ENCODE measurements at places on chromosomes 3 and 15.

- no peak for DNase-seq
Observed at GRCh38 chr3:12972781-12973702, 100.2 kb downstream of the IQSEC1 start.

DNA sequence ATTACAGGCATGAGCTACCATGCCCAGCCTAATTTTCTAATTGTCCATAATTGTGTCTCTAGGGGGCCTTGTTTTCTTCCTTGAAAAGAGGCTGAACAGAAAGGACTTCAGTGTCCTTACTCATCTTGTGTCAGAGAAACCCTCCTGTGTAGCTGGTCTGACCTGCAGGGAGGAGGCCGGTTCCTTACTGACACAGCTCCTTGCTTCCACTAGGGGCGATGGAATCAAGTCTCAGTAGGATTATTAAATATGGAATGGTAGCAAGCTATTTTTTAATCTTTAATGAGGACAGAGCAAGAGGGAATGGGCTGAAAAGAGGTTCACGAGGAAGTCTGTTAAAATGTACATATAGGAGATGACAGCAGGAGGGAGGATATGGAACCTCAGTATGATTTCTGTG lies 8.6 kb downstream of the LPCAT4 start:
- DNase-seq: no peak

DNA sequence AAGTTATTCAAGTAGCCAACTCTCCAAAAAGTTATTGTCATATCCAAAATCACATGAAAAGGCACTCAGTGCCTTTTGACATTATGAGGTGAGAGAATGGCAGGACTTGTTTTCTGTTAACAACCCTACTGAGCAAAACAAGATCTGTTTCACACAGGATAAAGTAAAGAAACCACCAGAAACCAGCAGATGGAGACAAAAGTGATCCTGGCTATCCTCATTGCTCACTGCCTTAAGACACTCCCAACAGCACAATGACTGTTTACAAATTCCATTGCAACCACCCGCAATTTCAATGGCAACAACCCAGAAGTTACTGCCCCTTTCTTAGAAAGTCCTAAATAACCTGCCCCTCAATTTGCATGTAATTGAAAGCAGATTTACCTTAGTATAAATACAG lies 352.6 kb upstream of the NDN start:
- no peak for DNase-seq

DNA sequence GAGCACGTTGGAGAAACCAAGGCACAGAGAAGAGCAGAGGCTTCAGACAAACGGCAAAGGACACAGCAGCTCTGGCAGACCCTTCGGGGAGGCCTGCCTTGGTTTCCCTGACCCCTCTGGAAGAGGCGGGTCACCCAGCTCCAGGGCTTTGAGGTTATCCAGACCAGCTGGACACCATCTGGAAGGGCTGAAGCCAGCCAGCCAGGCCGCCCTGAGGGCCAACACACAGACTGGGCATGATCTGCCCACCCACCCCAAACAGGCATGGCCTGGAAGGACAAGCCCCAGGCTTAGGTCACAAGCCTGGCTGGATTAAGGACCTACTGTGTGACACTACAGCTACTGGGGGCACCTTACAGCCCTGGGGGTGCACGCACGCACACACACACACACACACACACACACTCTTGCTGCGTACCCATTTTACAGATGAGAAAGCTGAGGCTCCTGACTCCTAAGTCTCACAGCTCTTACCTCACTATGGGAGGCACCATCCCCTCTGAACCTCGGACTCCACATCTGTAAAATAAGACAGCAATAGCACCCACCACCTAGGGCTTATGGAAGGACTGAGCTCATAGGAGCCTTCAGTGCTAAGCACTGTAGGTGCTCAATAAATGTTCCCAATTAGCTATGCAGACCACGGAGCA lies 10.8 kb downstream of the PLXND1 start:
- DNase-seq: no peak

GRCh38 chr3:113736548-113737089 lies 9.4 kb downstream of the NAA50 start:
- no peak for DNase-seq

GRCh38 chr3:135812057-135812456 lies 153.5 kb upstream of the PPP2R3A start:
- no peak for DNase-seq

DNA sequence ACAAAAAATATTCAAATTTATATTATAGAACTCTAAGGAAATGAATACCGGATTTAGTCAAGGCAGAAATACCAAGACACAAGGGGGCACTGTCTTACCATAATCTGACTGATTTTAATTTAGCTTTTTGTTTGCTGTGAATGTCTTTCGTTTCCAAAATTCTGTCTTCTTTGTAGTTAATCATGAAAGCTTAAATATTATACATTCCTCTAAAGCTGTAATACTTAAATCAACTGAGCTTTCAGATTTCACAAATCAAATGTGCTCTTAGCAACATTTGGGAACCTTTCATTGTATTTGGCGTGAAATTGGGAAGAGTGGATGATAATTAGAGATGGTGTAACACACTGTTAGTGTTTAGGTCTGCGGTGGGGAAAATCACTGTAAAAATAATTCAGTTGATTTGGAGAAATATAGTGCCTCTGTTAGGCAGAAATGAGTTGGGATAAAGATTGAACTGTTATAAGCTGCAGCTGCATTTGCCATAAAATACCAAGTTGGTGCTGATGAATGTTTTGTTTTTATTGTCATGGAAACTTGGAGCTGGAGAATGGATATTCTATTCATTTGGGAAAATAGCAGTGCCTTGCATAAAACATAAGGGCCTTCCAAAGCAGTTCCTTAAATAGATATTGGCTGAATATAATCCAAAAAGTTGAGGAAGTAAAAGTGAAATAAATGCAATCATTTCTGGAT lies 228.2 kb downstream of the TCF12 start:
- DNase-seq: no peak

GRCh38 chr3:193783166-193783896 lies 190.3 kb downstream of the OPA1 start:
- DNase-seq: no peak

DNA sequence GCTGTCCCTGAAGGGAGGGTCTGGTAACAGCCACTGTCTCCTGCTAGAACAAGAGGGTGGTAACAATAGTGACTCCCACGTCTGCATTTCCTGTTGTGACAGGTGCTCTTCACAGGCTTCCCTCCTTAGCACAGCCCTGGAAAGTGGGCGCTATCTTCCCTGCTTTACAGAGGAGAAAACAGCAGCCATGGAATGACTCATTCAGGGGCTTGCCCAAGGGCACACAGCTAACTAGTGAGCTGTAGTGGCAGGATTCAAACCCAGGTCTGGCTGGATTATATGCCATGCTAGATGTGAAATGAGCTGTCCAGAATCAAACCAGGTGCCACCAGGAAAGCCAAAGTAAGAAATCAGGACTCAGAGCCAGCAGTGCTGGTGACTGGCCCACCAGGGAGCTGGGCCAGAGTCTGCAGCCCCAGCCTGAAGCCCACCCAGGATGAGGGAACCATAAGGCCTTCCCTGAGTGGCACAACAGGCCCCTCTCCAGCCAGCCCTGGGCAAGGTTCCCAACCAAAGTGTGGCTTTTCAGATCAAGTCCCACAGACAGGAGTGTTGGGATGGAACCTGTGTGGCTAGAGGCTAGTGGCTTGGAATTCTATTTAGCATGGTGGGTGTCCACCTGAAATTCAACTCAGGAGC lies 102.4 kb downstream of the ETFA start:
- no peak for DNase-seq

DNA sequence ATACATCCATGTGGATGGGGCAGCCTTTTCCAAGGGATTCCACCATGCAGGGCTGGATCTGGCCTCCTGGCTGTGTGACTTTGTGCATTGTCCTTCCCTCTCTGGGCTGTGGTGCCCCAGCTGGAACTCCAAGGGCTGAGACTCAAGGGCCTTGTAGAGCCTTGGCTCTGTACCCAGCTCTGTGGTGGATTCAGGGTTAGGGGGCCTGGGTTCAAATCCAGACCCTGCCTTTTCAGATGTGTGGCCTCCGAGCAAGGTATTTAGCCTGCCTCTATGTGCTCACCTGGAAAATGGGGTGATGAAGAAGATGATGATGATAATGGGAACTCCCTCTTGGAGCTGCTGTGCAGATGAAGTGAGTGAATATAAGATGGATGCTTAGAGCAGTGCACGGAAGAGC lies 161.9 kb downstream of the WNT7A start:
- no peak for DNase-seq

- no peak for DNase-seq
Observed at GRCh38 chr3:186679151-186679550, 13.3 kb downstream of the HRG start.

DNA sequence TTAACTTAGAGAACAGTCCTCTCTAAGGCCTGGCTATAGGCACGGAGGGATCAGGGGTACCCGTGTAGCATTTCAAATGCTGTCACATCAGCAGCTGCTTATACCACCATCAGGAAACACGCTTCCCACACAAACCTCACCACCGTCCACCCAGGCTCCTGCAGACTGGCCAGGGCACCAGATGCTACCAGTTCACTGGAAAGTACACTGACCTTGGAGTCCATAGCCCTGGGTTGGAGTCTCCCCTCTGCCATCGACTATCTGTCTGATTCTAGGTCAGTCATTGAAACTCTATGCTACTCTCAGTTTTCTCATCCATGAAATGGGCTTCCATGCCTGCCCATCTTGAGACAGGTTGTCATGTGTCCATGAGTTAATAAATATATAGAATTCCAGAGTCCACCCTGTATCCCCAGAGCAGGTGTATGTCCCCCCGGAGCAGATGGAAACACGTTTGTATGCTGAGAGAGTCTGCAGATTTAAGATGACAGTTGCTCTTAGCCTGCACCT lies 156.0 kb upstream of the SMAD3 start:
- no peak for DNase-seq

DNA sequence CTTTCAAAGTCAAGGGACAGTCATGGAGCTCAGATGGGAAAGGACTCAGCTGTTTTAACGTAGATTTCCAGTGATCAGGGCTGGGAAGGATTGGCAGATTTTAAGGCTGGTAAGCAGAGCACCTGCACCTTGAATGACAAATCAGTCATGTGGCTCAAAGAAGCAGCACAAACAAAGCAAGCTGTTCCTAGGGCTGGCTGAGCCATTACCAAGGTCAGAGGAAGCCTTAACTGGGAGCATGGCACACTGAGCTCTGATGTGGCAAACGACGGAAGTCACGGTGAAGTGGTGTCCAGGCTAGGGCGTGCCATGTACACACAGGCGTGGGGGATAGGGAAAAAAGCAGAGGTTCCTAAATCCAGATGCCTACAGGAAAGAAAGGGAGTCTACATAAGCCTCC lies 84.6 kb upstream of the PFN2 start:
- DNase-seq: no peak

- no peak for DNase-seq
Observed at GRCh38 chr3:126257174-126257573, 76.8 kb upstream of the ALDH1L1 start.

DNA sequence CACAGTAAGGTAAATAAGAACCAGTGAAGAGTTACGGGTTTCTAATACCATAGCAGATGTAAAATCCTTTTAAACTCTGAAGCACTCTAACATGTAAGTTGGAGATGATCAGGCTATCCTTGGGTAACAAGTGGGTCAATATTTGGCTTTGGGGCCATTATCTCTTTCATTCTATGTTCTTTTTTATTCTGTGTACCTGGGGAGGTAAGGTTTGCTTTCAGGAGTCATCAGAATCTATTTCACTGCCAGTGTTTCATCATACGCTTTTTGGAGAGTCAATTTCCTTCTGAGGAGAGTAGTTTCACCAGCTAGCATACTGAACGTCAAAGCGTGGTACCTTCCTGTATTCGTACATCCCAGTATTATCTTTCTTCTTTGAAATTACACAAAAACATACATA lies 166.5 kb downstream of the GMNC start:
- no peak for DNase-seq

DNA sequence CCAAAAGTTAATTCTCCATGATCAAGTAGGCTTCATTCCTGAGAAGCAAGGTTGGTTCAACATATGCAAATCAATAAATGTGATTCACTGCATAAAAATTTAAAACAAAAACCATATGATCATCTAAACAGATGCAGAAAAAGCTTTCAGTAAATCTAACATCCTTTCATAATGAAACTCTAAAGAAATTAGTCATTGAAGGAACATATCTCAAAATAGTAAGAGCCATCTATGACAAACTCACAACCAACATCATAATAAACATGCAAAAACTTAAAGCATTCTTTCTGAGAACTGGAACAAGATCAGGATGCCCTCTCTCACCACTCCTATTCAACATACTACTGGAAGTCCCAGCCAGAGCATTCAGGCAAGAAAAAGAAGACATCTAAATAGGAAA lies 254.1 kb downstream of the AGBL1 start:
- no peak for DNase-seq

DNA sequence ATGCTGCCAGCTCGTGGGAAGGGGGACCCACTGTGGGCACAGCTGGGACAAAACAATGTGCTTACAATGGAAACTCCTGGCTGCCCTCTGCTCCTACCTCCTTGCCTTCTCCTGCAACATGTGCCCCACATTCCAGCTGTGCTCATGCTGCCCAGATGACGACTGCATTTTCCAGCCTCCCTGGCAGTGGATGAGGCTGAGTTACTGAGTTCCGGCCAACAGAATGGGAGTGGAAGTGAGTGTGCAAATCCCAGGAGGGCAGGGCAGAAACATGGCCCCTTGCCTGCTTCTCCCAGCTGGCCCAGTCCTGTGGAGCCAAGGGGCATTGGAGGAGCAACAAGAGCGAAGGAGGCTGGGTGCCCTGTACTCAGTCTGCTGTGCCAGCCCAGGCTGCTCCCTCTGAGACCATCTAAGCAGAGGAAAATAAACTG lies 17.1 kb downstream of the KLF15 start:
- no peak for DNase-seq

- no peak for DNase-seq
Observed at GRCh38 chr3:45026957-45027356, 854 bp downstream of the CLEC3B start.
